Thoracic aorta (tissue), 2 donors: ENCODE measurements at places on chromosomes 7 and 10. TPM values are rescaled to one million over a fixed set of nuclear protein-coding genes. Genes with fewer than 3 reads are reported as not detected.

Gene ZNF853
- total RNA-seq = 12.7 TPM

Gene FFAR4
- total RNA-seq = 1.3 TPM

Gene RAPGEF5
- 66.5 TPM for total RNA-seq

Gene ABCB1
- 1.4 TPM for total RNA-seq

Gene ATP6V0A4
- not detected for total RNA-seq

Gene MKX
- total RNA-seq = 8.4 TPM

DNA sequence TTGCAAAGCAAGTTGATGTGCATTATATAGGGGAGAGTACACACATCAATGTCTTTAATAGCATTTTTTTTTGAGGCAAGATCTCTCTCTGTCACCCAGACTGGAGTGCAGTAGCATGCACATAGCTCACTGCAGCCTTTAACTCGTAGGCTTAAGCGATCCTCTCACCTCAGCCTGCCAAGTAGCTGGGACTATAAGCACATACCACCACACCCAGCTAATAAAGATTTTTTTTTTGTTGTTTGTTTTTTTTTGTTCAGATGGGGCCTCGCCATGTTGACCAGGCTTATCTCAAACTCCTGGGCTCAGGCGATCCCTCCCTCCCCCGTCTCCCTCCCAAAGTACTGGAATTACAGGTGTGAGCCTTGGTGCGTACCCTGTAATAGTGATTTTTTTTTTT is 1.5 kb downstream of the UMAD1 start:
- no peak for DNase-seq

DNA sequence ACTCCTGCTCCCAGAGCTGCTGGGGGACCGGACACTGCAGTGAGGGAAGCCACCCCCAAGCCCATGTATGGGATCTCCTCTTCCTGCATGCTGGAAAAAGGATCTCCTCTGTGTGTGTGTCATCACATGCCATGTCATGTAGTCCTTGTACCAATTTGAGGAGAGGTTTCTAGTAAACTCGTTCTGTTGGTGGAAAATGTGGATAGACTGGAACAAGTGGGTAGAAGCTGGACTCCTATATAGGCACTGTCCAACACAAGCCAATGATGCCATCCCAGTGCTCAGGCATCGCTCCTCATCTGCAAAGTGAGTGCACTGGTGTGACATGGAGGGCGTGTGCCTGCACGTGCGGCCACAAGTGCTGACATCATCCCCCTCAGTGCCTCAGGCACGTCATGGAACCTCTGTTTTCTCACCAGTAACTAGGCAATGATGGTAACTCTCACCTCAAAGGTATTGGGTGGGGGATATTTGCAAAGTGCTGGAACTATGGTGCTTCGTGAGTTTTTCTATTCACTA is 19.3 kb downstream of the MYO1G start:
- DNase-seq = no peak

DNA sequence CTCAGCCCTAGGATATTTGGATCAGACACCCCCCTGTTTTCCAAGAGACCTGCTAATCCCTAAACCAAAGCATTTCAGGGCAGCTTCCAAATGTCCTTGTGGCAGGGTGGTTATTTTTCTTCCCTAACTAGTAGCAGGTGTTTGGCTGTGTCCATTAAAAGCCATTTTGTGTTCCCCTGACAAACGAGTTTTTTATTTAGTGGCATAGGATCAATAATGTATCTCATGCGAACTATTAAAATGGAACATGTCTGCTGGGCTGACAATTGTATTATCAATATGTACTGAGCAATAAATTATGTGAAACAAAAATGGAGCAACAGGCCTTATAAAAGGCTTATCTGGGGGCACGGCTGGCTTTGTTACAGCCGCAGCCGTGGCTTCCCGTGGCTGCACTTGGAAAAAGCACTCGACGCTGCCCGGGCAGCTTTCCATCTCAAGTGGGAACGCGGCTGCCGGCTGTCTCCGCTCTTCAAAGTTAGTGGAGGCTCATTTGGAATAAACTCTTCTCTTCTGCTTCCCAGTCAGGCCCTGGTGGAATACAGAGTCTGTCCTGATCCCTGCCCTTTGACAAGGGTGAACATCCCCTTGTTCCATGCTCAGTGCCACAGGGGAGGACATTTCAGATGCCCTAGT is 554.3 kb downstream of the TYW1 start:
- no peak for DNase-seq

- DNase-seq = no peak
Measured at GRCh38 chr10:131233611-131234258, 77.8 kb downstream of the TCERG1L start.

DNA sequence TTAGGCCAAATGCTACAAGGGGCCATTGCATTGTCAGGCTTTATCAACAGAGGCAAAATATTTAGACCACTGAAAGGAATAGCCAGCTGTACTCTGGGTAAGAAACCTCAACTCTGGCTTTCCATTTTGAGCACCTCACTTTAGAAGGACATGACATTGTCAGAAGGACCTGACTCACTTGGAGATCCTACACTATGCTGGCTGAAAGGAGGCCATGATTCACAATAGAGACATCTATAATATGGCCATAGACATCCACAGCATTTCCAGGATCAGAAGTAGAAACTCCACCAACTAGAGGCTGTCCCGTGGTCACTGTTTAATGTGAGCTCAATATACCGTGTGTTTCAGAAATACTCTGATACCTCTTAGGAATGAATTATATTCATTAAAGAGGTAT is 140.9 kb downstream of the BTAF1 start:
- DNase-seq = no peak

GRCh38 chr10:116826803-116827202 is 22.5 kb upstream of the ENO4 start:
- no peak for DNase-seq

DNA sequence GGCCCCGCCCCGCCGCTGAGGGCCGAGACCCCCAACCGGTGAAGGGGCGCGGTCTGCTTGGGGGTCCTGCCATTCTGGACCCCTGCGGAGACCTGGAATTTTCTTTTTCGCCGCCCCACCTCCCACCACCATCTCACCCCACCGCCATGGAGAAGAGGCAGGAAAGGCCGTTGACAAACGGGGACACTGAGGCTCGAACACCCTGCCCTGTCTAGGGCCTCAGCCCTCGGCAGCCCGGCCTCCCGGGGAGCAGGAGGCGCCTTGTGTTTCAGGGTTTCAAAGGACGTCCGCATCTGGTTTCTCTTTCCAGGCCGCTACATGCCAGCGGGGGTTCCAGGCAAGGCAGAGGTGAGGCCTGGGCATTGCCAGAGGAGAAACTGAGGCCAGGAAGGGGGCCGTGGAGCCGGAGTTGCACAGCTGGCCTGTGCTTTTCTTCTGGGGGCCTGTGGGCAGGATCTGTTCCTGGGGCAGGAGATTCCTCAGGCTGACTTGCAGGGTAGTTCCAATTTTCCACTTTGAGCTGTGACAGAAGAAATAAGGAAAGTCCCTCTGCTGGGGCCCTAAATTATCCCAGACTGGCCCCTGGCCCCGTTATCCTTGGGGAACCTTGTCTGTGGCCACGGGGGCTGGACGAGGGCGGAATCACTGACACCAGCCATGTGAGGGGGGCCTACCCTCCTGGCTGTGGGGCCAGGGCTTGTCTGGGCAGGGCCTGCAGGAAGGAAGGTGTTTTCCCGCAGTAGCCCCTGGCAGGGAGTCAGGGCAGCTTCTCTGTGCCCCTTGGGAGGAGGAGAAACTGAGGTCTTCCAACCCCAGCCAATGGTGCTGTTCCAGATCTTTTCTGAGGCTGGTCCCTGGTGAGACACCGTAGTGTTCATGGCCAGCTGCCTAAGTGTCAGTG is 900 bp upstream of the MICALL2 start:
- no peak for DNase-seq
